Mesothelial cell of epicardium (in vitro differentiated cells): ENCODE measurements at places on chromosomes 13 and 19. TPM values are rescaled to one million over a fixed set of nuclear protein-coding genes. Genes with fewer than 3 reads are reported as not detected.
A peak's percentile ranks its signal among the peaks of the same experiment; 100 is the strongest.

- peaks cover 31% of the 10 kb centered on the region for H3K4me1 ChIP-seq
- no peak for DNase-seq
- peak overlapping the region; percentile 27 for H3K27ac ChIP-seq
- H3K36me3 ChIP-seq: no peaks in the 10 kb centered on the region
- no peak overlapping the region for H3K4me3 ChIP-seq
- H3K27me3 ChIP-seq: no peaks in the 10 kb centered on the region
These were observed 344.6 kb downstream of the RFC3 start for GRCh38 chr13:34162544-34162933.

The KLK14 gene
- total RNA-seq: 0.45 to 0.99 TPM (median 0.47 TPM) in 3 replicates

The CILP2 gene
- 22.7 to 23.2 TPM (median 23.2 TPM) in 3 replicates for total RNA-seq

DNA sequence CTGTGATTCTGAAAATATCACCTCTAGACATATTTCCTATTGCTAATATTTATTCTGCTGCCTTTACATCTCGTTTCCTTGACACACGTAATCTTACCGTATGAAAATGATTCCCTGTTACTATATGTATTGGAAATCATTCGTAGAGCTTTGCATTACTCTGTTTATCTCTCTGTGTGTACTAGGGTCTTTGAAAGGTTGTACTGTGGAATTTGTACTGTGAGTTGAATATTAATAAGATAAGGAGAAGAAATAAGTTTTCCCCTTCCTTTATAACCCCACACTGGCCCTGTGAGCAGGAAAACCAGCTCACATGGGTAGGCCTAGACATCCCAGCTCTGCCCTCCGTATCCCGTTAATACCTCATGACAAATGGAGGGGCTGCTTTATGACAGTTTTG, 354.9 kb downstream of the KLF5 start:
- no peak overlapping the region for H3K27ac ChIP-seq
- no peak for DNase-seq
- no peaks in the 10 kb centered on the region for H3K27me3 ChIP-seq
- H3K36me3 ChIP-seq: no peaks in the 10 kb centered on the region
- peaks cover 13% of the 10 kb centered on the region for H3K4me1 ChIP-seq
- no peak overlapping the region for H3K4me3 ChIP-seq

GRCh38 chr13:60016229-60016628, 147.5 kb downstream of the DIAPH3 start:
- peaks cover 7% of the 10 kb centered on the region for H3K36me3 ChIP-seq
- H3K27ac ChIP-seq: no peak overlapping the region
- DNase-seq: no peak
- H3K27me3 ChIP-seq: no peaks in the 10 kb centered on the region

The ZNF772 gene
- 13.8 to 15.5 TPM (median 14.0 TPM) in 3 replicates for total RNA-seq

GRCh38 chr13:80901111-80901510, 560.2 kb upstream of the SPRY2 start:
- H3K27ac ChIP-seq: no peak overlapping the region
- H3K36me3 ChIP-seq: no peaks in the 10 kb centered on the region
- H3K4me1 ChIP-seq: peaks cover 22% of the 10 kb centered on the region
- no peaks in the 10 kb centered on the region for H3K27me3 ChIP-seq
- H3K4me3 ChIP-seq: no peak overlapping the region
- no peak for DNase-seq

DNA sequence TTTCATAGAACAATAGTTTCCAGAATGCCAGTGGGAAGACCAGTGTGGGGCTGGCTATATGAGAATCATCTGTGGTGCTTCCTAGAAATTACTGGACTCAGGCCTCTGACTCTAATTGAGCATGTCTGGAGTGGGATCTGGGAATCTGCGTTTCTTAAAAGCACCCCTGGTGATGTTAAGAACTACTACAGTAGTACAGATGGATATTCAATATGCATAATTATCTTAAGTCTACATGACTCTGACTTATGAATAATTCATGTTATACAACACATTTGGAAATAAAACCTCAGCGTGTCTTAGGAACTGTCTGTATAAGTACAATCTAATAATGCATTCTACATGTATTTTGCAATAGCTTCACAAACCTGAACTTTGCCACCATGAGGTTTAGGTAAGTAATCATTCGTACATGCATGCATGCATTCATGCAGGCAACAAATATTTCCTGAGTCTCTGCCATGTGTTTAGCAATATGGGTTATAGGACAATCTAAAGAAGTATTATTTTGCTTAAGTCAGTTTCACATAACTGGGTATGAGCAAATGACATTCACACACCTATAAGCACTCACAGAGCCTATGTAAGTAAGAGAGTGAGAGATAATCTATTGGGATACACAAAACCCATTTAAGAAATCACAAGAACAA, 62.0 kb downstream of the EPSTI1 start:
- no peak overlapping the region for H3K4me3 ChIP-seq
- H3K36me3 ChIP-seq: peaks cover 40% of the 10 kb centered on the region
- H3K4me1 ChIP-seq: peaks cover 17% of the 10 kb centered on the region
- no peak overlapping the region for H3K27ac ChIP-seq
- H3K27me3 ChIP-seq: no peaks in the 10 kb centered on the region

GRCh38 chr19:39264306-39265290, 3.6 kb upstream of the IFNL2 start:
- no peak overlapping the region for H3K27ac ChIP-seq
- H3K4me3 ChIP-seq: peak overlapping the region; percentile 37
- no peaks in the 10 kb centered on the region for H3K36me3 ChIP-seq
- peaks cover 32% of the 10 kb centered on the region for H3K4me1 ChIP-seq
- H3K27me3 ChIP-seq: peaks cover 49% of the 10 kb centered on the region
- DNase-seq: no peak

DNA sequence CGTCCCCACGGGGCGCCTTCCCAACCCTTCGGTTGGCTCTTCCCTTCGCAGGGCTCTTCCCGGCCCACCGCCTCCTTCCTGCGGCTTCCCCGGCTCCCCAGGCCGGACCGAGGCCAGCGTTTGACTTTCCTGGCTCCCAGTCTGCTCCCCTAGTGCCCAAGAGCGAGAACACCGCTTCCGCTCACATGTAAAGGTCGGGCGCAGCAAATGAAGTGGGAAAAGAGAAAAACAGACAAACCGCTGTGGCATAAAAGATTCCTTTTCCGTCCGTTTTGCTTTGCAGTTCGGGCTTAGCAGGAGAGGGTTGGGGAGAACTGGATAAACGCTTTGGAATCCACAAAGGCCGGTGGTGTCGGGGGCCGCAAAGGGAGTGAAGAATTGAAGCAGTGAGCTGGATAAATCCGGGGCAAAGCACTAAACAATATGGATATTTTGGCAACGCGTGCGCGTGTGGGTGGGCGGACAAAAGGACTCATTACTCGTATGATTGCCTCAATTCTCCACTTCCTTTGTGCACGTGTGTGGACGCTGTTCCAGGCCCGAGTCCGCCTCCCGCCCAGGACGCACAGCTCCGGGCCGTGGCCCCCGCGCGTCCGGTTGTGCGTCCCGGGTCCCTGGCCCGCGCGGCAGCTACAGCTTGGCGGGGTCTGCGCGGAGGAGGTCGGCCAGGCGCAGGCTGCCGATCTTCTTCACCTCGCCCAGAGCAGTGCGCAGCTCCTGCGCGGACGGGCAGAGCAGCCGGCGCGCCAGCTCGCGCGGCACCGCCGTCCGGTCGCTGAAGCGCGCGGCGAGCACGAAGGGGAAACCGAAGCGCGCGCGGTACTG, 8.6 kb upstream of the CDX2 start:
- peaks cover 11% of the 10 kb centered on the region for H3K4me1 ChIP-seq
- H3K36me3 ChIP-seq: no peaks in the 10 kb centered on the region
- DNase-seq: no peak

The FFAR2 gene
- not detected in 3 replicates for total RNA-seq

DNA sequence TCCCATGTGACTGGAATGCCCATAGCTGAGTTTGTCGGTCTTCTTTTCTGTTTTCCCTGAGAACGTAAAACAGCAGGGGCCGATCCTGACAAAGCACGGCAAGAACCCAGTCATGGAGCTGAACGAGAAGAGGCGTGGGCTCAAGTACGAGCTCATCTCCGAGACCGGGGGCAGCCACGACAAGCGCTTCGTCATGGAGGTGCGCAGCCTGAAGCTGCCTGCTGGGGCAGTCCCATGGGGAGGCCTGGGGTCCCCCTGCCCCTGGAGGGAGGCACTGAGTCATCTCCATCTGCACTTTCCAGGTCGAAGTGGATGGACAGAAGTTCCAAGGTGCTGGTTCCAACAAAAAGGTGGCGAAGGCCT, 18.2 kb upstream of the QTRT1 start:
- no peak for DNase-seq
- no peak overlapping the region for H3K4me3 ChIP-seq
- no peaks in the 10 kb centered on the region for H3K4me1 ChIP-seq
- no peaks in the 10 kb centered on the region for H3K27me3 ChIP-seq
- H3K27ac ChIP-seq: no peak overlapping the region

DNA sequence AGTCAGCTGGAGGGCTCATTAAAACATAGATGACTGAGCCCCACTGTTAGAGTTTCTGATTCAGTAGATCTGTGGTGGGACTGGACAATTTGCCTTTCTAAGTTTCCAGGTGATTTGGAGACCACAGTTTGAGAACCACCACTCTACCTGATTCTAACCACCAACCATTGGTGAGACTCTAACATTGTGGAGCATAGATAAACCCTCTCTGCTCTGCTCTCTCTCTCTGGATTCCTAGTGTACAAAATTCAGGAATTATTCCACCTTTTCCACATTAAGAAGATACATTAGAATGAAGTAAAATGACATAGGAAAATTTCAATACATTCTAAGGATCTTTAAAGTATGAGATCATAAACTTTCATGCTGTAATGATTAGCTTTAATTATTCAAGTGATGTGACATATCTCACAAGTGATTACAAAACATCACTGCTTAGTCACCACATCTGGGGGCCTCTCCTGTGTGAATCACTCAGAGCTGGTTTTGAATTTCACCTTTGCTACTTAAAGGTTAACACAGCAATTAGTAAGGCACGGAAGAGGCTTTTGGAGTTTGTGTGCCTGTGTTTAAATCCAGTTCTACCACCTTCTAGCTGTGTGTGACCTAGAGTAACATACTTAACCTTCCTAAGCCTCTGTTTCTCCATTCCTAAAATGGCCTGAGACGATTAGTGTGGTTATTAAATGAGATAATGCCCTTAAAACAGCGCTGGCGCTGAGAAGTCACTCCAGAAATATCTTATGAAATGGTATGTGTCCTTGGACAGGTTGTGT, 78.5 kb upstream of the NBEA start:
- H3K27me3 ChIP-seq: no peaks in the 10 kb centered on the region
- peak overlapping the region; percentile 50 for H3K27ac ChIP-seq
- peaks cover 42% of the 10 kb centered on the region for H3K4me1 ChIP-seq
- H3K36me3 ChIP-seq: no peaks in the 10 kb centered on the region

The CYP2A6 gene
- 0.27 to 0.40 TPM (median 0.34 TPM) in 3 replicates for total RNA-seq

GRCh38 chr19:39518975-39519374, 4.0 kb downstream of the SELENOV start:
- DNase-seq: no peak
- no peak overlapping the region for H3K4me3 ChIP-seq

The C19orf85 gene
- total RNA-seq: not detected in 3 replicates

The MEDAG gene
- total RNA-seq: 7.5 to 7.9 TPM (median 7.7 TPM) in 3 replicates

DNA sequence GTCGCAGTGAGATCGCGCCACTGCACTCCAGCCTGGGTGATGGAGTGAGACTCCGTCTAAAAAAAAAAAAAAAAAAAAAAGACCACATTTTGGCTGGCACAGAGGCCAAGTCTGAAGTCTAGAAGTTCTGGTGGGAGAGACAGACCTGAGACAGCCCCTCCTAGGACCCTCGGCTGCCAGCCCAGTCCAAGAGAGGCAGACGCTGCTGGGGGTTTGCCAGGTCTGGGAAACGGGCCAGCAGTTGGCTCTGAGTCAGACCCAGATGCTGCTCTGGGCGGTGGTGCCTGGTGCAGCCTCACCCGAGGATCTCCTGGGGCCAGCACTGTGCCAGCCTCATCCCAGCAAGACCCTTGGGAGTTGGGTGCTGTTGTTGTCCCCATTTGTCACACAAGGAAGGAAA, 5.8 kb downstream of the FCHO1 start:
- DNase-seq: no peak
- no peak overlapping the region for H3K4me3 ChIP-seq
- no peaks in the 10 kb centered on the region for H3K4me1 ChIP-seq
- no peak overlapping the region for H3K27ac ChIP-seq
- H3K36me3 ChIP-seq: no peaks in the 10 kb centered on the region

- no peak for DNase-seq
- H3K27me3 ChIP-seq: no peaks in the 10 kb centered on the region
- H3K27ac ChIP-seq: no peak overlapping the region
- no peaks in the 10 kb centered on the region for H3K36me3 ChIP-seq
- H3K4me1 ChIP-seq: no peaks in the 10 kb centered on the region
These were observed 74.6 kb downstream of the GNG7 start for GRCh38 chr19:2627855-2628254.

The FCER2 gene
- not detected in 3 replicates for total RNA-seq

DNA sequence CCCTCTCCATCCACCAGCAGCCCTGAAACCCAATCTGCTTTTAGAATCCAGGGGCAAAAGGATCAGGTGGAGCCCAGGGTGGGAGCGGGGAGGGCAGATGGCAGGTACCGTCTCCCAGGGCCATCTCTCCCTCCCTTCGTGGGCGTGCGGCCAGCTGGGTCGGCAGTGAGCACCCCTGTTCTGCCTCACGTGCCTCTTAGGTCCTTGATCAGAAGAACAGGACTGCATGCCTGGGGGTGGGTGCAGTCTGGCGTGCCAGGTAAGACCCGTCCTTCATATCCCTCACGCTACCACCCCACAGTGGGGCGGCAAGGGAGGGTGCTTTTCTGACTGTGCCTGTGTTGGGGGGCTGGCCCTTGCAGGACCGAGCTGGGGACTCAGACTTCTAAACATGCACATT, 2.0 kb downstream of the SLC8A2 start:
- no peak for DNase-seq
- H3K27me3 ChIP-seq: peaks cover 65% of the 10 kb centered on the region
- peaks cover 14% of the 10 kb centered on the region for H3K4me1 ChIP-seq
- no peak overlapping the region for H3K4me3 ChIP-seq
- no peaks in the 10 kb centered on the region for H3K36me3 ChIP-seq
- H3K27ac ChIP-seq: no peak overlapping the region

GRCh38 chr19:28905996-28906395, 307.0 kb downstream of the UQCRFS1 start:
- no peak overlapping the region for H3K27ac ChIP-seq
- H3K27me3 ChIP-seq: peaks cover 47% of the 10 kb centered on the region
- H3K4me1 ChIP-seq: no peaks in the 10 kb centered on the region
- H3K4me3 ChIP-seq: no peak overlapping the region

The NFIX gene
- 52.4 to 55.5 TPM (median 53.8 TPM) in 3 replicates for total RNA-seq

The TNFRSF19 gene
- total RNA-seq: 38.3 to 43.5 TPM (median 40.3 TPM) in 3 replicates

- no peak overlapping the region for H3K27ac ChIP-seq
- DNase-seq: no peak
- H3K27me3 ChIP-seq: peaks cover 3% of the 10 kb centered on the region
- peaks cover 33% of the 10 kb centered on the region for H3K4me1 ChIP-seq
These were observed 14.5 kb downstream of the LMTK3 start for GRCh38 chr19:48496959-48497727.

- no peaks in the 10 kb centered on the region for H3K27me3 ChIP-seq
- no peak overlapping the region for H3K4me3 ChIP-seq
- H3K36me3 ChIP-seq: peaks cover 30% of the 10 kb centered on the region
- no peak overlapping the region for H3K27ac ChIP-seq
- no peaks in the 10 kb centered on the region for H3K4me1 ChIP-seq
These were observed 8.8 kb downstream of the RNF6 start for GRCh38 chr13:26213345-26213744.

DNA sequence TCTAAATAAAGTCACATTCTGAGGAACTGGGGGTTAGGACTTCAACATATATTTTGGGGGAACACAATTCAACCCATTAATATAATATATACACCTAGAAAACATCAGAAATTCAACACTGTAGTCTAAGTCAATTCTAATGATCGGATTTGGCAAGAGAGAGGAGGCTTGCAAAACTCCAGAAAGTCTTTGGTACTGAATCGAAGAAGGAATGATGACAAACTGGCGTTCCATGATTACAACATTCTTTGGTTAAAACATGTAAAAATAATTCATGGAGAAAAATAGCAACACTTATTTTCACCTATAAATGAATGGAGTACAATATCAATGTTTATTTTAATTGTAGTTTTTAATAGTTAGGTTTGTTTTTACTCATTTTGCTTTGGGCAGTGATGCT, 62.4 kb downstream of the MBNL2 start:
- H3K4me3 ChIP-seq: no peak overlapping the region
- peaks cover 26% of the 10 kb centered on the region for H3K4me1 ChIP-seq
- no peaks in the 10 kb centered on the region for H3K27me3 ChIP-seq
- peaks cover 9% of the 10 kb centered on the region for H3K36me3 ChIP-seq
- no peak for DNase-seq
